ENCODE measurements at places on chromosomes 16 and 17.

DNA sequence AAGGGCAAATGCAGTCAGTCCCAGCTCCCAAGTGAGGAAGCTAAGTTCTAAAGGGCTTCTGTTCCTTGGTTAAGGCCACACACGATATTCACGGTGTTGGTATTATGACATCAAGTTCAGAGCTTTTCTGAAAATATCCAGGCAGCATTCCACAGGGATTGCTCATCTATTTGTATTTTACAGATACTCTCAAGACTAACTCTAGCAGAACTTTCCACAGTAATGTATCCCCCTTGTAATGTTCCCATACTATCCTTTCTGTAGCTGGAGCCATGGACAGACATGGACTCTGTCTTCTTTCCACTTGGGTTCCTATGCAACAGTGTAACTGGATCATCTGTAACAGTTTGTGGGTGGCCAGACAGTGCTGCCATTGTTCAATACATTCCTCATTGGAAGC, 13.5 kb downstream of the SDR42E1 start:
- no peak for DNase-seq
- no peaks in the 10 kb centered on the region for H3K36me3 ChIP-seq
- H3K27me3 ChIP-seq: no peaks in the 10 kb centered on the region
- no peak overlapping the region for H3K27ac ChIP-seq
- H3K4me1 ChIP-seq: peaks cover 10% of the 10 kb centered on the region

DNA sequence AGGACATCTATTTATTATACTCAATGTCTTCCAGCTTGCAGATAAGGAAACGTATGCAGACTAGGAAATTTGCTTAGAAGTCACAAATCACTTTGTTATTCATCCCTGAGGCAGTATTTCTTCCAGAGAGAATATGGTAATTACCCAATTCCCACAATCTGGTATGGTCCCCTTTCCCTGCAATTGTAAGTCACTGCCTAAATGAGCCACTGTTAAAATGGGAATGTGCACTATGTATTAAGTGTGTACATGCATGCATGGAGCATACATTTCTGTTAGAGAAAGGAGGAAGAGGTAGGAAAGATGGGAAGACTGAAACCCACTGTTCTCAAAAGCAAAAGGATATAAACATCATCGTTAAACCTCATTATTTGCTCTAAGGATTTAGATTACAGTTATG, 10.0 kb downstream of the NUFIP2 start:
- no peaks in the 10 kb centered on the region for H3K27me3 ChIP-seq
- peaks cover 72% of the 10 kb centered on the region for H3K4me1 ChIP-seq

DNA sequence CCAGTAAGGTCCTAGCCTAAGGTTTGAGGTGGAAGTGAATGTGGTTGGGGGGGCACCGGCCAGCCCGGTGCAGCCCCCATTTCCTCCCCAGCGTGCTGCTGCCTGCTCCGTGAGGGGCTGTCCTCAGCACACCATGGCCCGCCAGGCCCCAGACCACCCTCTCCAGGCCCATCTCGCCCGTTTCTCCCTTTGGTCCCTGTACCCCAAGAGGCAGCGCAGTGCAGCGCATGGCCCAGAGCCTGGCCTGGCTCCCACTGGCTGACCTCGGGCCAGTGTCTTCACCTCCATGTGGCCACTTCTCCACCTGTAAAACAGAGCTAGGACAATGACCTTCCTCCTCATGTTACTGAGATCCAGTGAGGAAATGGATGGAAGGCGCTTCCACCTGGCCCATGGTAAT, 170.0 kb upstream of the GSE1 start:
- H3K4me3 ChIP-seq: no peak overlapping the region
- DNase-seq: no peak
- no peaks in the 10 kb centered on the region for H3K27me3 ChIP-seq

GRCh38 chr17:82440469-82440981, 10.0 kb downstream of the CYBC1 start:
- no peaks in the 10 kb centered on the region for H3K36me3 ChIP-seq
- no peaks in the 10 kb centered on the region for H3K4me1 ChIP-seq
- no peaks in the 10 kb centered on the region for H3K27me3 ChIP-seq
- no peak overlapping the region for H3K27ac ChIP-seq
- DNase-seq: peak; percentile 26
- no peak overlapping the region for H3K4me3 ChIP-seq

- H3K4me3 ChIP-seq: no peak overlapping the region
- no peak for DNase-seq
- no peaks in the 10 kb centered on the region for H3K4me1 ChIP-seq
These were observed 119.2 kb downstream of the RPTOR start for GRCh38 chr17:80663781-80664206.

- no peaks in the 10 kb centered on the region for H3K27me3 ChIP-seq
- no peak overlapping the region for H3K4me3 ChIP-seq
- no peak for DNase-seq
- H3K27ac ChIP-seq: no peak overlapping the region
- no peaks in the 10 kb centered on the region for H3K36me3 ChIP-seq
- H3K4me1 ChIP-seq: no peaks in the 10 kb centered on the region
These were observed 30.7 kb upstream of the SSTR2 start for GRCh38 chr17:73133911-73134649.

DNA sequence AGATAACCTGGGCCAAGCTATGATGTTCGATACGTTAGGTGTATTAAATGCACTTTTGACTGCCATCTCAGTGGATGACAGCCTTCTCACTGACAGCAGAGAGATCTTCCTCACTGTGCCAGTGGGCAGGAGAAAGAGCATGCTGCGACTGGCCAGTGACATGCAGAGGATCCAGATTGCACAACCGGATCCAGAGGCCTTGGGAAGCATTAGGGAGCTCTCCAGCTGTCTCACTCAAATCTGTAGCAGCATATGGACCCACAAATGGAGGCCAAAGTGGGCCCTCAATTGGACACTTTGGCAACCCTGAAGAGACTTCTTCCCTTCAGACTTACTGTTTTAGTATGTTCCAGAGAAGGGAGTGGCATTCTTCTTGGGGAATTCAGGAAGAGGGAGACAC, 20.9 kb downstream of the PDZD9 start:
- H3K27ac ChIP-seq: no peak overlapping the region
- H3K36me3 ChIP-seq: peaks cover 100% of the 10 kb centered on the region
- no peak overlapping the region for H3K4me3 ChIP-seq
- no peaks in the 10 kb centered on the region for H3K27me3 ChIP-seq

- H3K4me1 ChIP-seq: no peaks in the 10 kb centered on the region
- no peak overlapping the region for H3K27ac ChIP-seq
- no peak overlapping the region for H3K4me3 ChIP-seq
- H3K27me3 ChIP-seq: peaks cover 31% of the 10 kb centered on the region
- DNase-seq: no peak
These were observed 72.6 kb downstream of the MGAT5B start for GRCh38 chr17:76940738-76941350.

- no peak overlapping the region for H3K4me3 ChIP-seq
- H3K4me1 ChIP-seq: peaks cover 19% of the 10 kb centered on the region
- no peak overlapping the region for H3K27ac ChIP-seq
- H3K27me3 ChIP-seq: no peaks in the 10 kb centered on the region
- peak; percentile 19 for DNase-seq
These were observed 44.7 kb downstream of the ZFPM1 start for GRCh38 chr16:88497561-88498462.

DNA sequence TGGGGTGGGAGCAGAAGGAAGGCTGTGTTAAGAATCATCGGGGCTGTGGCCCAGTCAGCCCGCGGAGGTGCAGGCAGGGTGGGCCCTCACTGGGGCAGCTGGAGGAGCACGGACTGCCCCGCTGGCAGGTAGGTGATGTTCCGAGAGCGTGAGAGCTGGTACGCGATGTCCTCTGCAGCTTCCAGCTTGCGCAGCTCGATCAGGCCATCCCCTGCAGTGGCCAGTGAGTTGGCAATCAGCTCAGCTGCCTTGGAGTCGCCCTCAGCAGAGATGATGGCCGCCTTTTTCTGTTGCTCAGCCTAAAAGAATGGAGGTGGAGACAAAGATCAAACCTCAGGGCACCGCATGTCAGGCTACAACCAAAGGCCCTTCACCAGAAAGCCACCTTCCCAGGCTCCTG, 9.8 kb downstream of the PHB1 start:
- H3K4me3 ChIP-seq: no peak overlapping the region
- H3K36me3 ChIP-seq: peaks cover 66% of the 10 kb centered on the region
- H3K27ac ChIP-seq: no peak overlapping the region
- H3K4me1 ChIP-seq: no peaks in the 10 kb centered on the region
- no peak for DNase-seq

GRCh38 chr16:80167657-80168390, 373.0 kb upstream of the DYNLRB2 start:
- H3K4me3 ChIP-seq: no peak overlapping the region
- H3K36me3 ChIP-seq: no peaks in the 10 kb centered on the region
- no peak overlapping the region for H3K27ac ChIP-seq

Measured in heart right ventricle (tissue), 16 donors.